HepG2 (cell line): ENCODE measurements at places on chromosomes 11 and 22. TPM values are rescaled to one million over a fixed set of nuclear protein-coding genes. Genes with fewer than 3 reads are reported as not detected.

GRCh38 chr11:3049430-3050243 lies 7.6 kb downstream of the CARS1 start:
- DNase-seq: no peak

GRCh38 chr11:76763573-76764346 lies 19.4 kb upstream of the TSKU start:
- DNase-seq: no peak

GRCh38 chr11:12677131-12677530 lies 2.9 kb downstream of the TEAD1 start:
- DNase-seq: no peak

DNA sequence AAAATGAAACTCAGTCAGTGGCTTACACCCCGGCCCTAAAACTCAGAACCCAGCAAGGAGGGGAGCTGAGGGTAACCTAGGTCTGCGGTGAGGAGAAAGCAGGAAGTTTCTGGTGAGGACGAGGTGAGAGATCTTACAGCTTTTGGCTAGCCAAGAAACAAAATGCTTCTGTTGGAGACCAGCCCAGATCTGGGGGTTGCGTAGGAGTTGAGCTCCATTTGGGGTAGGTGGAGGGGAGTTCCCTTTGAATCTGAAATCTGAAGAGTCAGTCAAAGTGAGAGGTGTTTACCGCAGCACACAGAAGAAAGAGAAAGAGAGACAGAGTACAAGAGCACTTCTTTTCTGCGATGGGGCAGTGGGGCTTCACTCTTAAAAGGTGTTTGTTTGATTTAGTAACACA lies 29.6 kb downstream of the EHF start:
- no peak for DNase-seq

- DNase-seq: no peak
Measured at GRCh38 chr11:72190631-72191071, 1.3 kb upstream of the FOLR1 start.

- DNase-seq: no peak
Measured at GRCh38 chr11:8415195-8415594, 151.5 kb upstream of the LMO1 start.

Gene CASP5
- not detected in 2 replicates for total RNA-seq

Gene SAA1
- total RNA-seq: not detected in 2 replicates
